ENCODE measurements at places on chromosomes 7 and 10.

DNA sequence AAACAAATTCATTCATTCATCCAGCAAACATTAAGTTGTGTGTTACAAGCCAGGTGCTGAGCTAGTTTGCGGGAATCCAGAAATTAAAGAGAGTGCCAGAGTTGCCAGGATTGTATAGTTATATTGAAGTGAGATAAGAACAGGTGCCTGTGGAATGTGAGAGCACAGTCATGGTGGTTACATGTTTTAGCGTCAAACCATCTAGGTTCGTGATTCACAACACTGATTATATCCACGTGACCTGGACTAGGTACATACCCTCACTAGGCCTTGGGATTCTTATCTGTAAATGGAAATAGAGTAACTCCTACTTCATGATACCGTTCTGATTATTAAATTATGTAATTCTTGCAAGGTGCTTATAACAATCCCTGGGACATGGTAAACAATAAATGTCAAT lies 24.5 kb upstream of the CDK1 start:
- H3K36me3 ChIP-seq, result no peaks in the 10 kb centered on the region
- H3K27me3 ChIP-seq, result no peaks in the 10 kb centered on the region
- no peak for DNase-seq
- H3K4me1 ChIP-seq, result peaks cover 9% of the 10 kb centered on the region
- no peak overlapping the region for H3K27ac ChIP-seq

DNA sequence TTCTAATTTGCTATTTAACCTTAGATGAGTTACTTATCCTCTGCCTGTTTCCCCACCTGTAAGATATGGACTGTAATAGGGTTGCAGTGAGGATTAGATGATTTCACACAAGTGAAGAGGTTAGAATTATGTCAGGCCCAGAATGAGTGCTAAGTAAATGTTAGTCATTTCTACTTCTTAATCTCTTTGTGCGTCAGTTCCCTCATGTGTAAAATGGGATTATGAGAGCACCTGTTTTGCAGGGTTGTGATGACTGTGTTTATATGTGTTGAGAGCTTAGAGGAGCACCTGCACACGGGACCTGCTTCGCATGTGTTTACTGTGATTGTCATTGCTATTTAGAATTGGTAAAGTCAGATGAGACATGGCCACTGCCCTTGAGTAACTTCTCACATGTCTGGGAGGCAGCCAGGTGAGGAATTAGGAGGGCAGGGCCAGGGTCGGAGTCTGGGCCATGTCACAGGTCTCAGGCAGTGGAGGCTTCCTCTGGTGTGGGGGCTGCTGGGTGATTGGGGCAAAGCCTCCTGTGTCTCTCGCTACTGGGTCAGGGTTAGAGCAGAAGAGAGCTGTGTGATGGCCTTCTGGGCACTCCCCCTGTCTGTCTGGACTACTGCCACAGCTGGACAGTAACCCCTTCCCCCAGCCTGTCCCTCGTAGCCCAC lies 106.7 kb downstream of the WDFY4 start:
- H3K4me3 ChIP-seq, result no peak overlapping the region
- H3K36me3 ChIP-seq, result no peaks in the 10 kb centered on the region
- no peak overlapping the region for H3K27ac ChIP-seq
- no peak for DNase-seq
- H3K4me1 ChIP-seq, result no peaks in the 10 kb centered on the region

DNA sequence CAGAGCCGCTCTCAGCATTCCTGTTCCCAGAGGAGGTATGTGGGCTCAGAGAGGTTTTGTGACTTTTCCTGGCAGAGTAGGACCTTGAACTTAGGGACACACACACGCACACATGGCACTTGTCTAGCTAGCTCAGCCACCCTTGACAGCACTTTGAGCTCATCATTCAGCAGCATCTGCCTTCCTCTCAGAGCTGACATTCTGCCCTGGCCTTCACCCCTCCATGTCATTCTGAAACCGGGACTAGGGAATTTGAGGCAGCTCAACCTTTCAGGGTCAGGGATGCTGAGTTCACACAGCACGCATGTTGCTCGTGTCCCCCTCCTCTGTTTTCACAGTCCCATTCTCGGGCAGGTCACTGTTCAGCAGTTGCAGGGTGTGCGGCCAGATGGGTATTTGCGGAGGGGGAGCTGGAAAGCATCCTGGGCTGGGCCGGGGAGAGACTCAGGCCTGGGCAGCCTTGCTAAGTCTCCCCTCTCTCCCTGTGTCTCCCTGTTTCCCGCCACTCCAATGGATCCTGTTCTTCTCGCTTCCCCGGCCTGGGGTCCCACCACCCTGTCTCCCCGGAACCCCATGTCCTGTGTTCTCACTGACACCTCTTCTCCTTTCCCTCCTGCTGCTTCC lies 78.0 kb downstream of the COL13A1 start:
- no peak overlapping the region for H3K27ac ChIP-seq
- H3K36me3 ChIP-seq, result no peaks in the 10 kb centered on the region

DNA sequence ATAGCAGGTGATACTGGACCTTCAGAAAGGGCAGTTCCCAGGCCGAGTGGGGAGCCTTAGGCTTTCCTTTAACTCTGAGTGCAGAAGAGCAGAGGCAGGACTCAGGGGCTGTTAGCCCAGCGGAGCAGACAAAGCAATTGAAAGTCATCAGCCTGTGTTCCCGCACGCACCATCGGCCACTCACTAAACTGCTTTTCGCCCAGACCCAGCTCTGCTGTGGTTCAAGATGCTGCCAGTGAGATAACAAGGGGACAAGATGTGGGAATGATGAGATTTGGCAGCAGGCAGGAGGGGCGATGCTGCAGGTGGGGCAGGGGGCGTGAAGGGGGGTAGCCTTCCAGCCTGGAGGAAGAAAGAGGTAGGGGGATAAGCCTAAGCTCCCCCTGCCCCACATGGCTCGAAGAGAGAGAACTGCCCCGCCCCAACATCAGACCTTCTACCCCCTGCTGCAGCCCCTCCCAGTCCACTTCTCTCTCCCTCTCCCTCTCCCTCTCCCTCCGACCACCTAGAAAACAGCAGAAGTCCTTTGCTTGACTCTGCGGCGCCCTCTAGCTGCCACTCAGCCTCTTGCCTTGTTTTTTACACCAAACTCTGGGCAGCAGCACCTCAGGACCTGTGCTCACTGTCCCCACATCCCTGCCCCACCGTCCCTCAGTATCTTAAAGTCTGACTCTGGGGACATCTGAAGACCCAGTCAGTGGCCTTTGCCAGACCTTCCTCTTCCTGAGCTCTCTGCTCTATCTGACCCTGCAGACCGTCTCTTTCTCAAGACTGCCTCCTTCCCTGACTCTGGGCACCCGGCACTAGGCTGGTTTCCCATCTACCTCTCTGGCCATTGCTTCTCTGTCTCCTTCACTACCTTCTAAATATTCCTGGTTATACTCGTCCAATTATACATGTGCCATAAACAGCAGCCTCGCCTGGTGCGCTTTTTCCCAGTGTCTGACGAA lies 110.5 kb downstream of the C10orf105 start:
- peaks cover 24% of the 10 kb centered on the region for H3K4me1 ChIP-seq
- H3K36me3 ChIP-seq, result no peaks in the 10 kb centered on the region
- H3K4me3 ChIP-seq, result no peak overlapping the region
- DNase-seq, result peak; percentile 80
- H3K27me3 ChIP-seq, result peaks cover 32% of the 10 kb centered on the region

- no peak for DNase-seq
- H3K27me3 ChIP-seq, result no peaks in the 10 kb centered on the region
- no peak overlapping the region for H3K27ac ChIP-seq
- H3K4me3 ChIP-seq, result no peak overlapping the region
- H3K4me1 ChIP-seq, result no peaks in the 10 kb centered on the region
Observed at GRCh38 chr10:8444630-8445029, 390.1 kb downstream of the GATA3 start.

DNA sequence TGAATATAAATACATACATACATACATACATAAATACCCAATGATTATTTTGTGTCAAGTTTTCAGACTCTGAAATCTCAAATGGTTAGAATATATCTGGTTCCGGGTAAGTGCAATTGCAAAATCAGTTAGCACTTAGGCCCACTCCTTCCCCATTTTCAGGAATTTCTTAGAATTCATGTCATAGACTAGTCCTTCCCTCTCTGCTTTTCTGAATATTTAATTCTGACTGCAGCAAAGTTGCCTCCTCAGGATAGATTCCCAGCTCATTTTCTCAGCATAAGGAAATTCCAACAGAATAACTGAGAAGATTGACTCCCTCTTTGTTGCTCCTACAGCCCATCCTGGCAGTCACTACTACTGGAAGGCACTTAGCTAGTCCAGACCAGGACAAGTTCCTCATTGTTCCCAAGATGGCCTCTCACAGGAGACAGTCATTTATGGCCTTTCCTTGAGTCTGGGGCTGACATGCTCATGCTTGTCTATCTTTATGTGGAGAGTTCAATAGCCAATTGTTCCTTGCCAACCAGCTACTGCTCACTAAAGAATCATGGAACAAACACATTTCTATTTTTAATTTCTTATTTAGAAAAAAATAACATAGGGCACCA lies 142.9 kb upstream of the ITGB1 start:
- no peak overlapping the region for H3K4me3 ChIP-seq
- DNase-seq, result no peak
- no peak overlapping the region for H3K27ac ChIP-seq
- no peaks in the 10 kb centered on the region for H3K4me1 ChIP-seq
- H3K36me3 ChIP-seq, result no peaks in the 10 kb centered on the region

DNA sequence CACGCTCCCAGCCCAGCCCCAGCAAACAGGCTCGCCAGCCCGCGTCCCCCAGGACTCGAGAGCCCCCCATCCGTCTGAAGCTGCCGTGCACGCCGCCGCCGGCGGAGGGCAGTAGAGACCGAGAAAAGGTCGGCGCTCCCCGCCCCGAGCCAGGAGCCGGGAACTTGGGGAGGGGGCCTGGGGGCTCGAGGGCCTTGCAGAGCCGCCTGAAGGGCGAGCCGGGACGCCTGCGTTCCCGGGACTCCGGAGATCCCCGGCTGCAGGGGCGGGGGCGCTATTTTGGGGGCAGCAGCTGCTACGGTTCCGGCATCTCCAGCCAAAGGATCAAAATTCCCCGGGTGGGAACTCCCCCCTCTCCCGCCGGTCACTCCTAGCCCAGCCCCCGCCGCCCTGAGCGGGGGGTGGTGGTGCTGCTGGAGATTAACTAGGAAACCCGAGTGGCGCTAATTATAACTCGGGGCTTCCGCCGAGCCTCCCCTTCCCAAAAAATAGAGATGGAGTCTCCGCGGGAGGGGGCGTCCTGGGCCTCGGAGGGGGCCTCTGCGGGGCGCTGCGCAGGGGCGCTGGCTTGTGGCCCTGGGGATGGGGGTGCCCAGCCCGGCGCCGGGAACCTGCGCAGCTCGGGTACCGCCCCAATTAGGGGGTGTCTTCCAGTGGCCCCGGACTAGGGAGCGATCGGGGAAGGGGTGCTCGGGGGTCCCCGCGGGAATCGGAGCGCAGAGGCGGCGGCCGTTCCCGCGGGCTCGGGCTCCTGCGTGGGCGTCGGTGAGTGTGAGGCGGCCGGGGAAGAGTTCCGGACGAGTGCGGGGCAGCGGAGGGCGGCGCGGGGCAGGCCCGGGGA lies 608 bp downstream of the ACHE start:
- peak overlapping the region; percentile 71 for H3K4me3 ChIP-seq
- DNase-seq, result peak; percentile 61
- H3K27ac ChIP-seq, result no peak overlapping the region
- H3K36me3 ChIP-seq, result peaks cover 22% of the 10 kb centered on the region
- peaks cover 19% of the 10 kb centered on the region for H3K4me1 ChIP-seq

DNA sequence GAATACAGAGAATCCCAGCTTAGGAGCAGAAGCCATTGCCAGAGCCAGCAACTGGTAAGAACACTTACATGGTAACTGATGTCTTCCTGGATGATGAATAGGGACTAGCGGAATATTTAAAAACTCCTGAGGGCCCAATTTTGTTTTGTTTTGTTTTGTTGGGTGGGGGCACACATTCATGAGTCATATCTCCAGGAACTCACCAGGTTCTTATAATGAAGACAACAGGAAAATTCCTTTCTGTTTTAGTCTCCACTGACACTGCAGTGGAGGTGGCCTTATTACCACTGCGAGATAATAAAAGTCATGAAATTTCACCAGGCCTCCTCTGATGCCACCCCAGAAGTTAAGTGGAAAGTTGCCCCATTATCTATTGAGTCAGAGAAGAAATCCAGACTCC lies 6.6 kb upstream of the CUZD1 start:
- no peaks in the 10 kb centered on the region for H3K36me3 ChIP-seq
- peaks cover 6% of the 10 kb centered on the region for H3K4me1 ChIP-seq
- DNase-seq, result no peak
- no peak overlapping the region for H3K27ac ChIP-seq

DNA sequence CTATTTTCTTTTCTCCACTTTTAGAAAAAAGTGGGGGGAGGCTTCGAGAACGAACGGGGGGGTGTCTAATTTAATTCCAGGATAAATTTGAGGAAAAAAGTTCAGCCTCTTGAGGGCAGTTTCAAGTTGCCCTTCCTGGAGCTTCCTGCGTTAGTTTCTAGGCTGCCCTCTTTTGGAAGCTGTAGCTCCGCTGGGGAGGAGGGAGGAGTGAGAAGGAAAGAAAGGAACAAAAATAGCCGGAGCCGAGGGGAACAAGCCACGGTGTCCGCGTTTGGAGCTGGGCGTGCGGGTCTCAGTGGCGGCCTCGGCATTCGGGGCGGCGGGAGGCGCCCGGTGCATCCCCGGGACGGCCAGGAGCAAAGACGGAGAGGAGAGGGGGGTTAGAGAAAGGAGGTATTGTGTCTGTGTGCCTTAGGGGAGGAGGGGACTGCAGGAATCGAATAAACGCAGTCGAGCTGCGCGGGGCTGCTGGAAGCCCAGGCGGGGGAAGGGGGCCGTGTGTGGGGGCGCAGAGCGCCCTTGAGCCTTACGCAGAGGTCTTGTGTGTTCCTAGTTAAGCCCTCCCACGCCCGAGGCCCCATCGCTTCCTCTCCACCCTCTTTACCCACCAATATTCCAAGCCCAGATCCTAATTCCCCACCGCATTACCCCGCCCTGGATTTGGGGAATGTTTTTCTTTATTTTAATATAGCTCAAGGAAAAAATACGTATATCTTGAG lies 2.0 kb upstream of the TNRC18 start:
- H3K27me3 ChIP-seq, result no peaks in the 10 kb centered on the region
- DNase-seq, result peak; percentile 74
- peak overlapping the region; percentile 99 for H3K4me3 ChIP-seq
- peaks cover 15% of the 10 kb centered on the region for H3K4me1 ChIP-seq

DNA sequence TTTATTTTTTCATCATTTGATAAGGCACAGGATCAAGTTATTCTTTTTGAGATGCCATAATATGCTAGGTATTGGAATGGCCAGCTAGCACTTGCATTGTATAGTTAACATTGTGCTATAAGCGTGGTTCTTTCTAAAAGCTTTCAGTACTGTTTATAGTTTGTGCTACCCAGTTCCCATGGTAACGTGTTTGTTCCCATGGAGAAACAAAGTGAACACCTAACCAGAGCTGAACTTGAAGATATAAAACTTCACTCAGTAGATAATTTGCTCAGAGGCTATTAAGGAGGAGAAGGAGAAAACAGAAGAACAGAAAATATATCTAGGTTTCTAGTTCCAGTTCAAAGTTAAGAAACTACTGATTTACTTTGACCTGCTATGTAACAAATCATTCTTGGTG lies 23.6 kb upstream of the ITGB8 start:
- DNase-seq, result peak; percentile 50
- peak overlapping the region; percentile 76 for H3K27ac ChIP-seq
- peaks cover 51% of the 10 kb centered on the region for H3K4me1 ChIP-seq
- no peak overlapping the region for H3K4me3 ChIP-seq
- no peaks in the 10 kb centered on the region for H3K27me3 ChIP-seq
- H3K36me3 ChIP-seq, result peaks cover 8% of the 10 kb centered on the region

GRCh38 chr7:137306748-137307147 lies 36.8 kb downstream of the PTN start:
- H3K36me3 ChIP-seq, result no peaks in the 10 kb centered on the region
- no peak for DNase-seq
- H3K27me3 ChIP-seq, result no peaks in the 10 kb centered on the region

- H3K36me3 ChIP-seq, result no peaks in the 10 kb centered on the region
- DNase-seq, result no peak
- H3K4me1 ChIP-seq, result peaks cover 18% of the 10 kb centered on the region
- H3K27ac ChIP-seq, result no peak overlapping the region
- H3K4me3 ChIP-seq, result no peak overlapping the region
- H3K27me3 ChIP-seq, result no peaks in the 10 kb centered on the region
Observed at GRCh38 chr7:80832006-80832405, 86.8 kb downstream of the SEMA3C start.
